ENCODE measurements at places on chromosomes 5 and 9. TPM values are rescaled to one million over a fixed set of nuclear protein-coding genes. Genes with fewer than 3 reads are reported as not detected.

Gene ADAMTSL1
- 0.40 TPM for total RNA-seq

Gene C5orf58
- not detected for total RNA-seq

Gene ABLIM3
- 6.5 TPM for total RNA-seq

Gene NME5
- total RNA-seq, result 4.6 TPM

Gene FOXE1
- total RNA-seq, result 0.26 TPM

Gene DRD1
- not detected for total RNA-seq

Gene INVS
- total RNA-seq, result 25.1 TPM

Gene FLT4
- total RNA-seq, result 6.0 TPM

Gene FAM151B
- 2.3 TPM for total RNA-seq

Gene KIF12
- not detected for total RNA-seq

Gene PCDHB9
- 0.40 TPM for total RNA-seq

Gene ADRA1B
- 0.17 TPM for total RNA-seq

Gene FOXI1
- total RNA-seq, result not detected

Gene PCDHB5
- total RNA-seq, result 0.07 TPM

Gene WDR38
- total RNA-seq, result not detected

Gene ZBED3
- 3.3 TPM for total RNA-seq

Gene STKLD1
- total RNA-seq, result not detected

Gene PITX1
- total RNA-seq, result 45.3 TPM

- DNase-seq, result no peak
Measured at GRCh38 chr9:35059438-35059837, 13.0 kb downstream of the VCP start.

GRCh38 chr9:14466429-14466818 lies 152.5 kb upstream of the NFIB start:
- DNase-seq, result no peak

DNA sequence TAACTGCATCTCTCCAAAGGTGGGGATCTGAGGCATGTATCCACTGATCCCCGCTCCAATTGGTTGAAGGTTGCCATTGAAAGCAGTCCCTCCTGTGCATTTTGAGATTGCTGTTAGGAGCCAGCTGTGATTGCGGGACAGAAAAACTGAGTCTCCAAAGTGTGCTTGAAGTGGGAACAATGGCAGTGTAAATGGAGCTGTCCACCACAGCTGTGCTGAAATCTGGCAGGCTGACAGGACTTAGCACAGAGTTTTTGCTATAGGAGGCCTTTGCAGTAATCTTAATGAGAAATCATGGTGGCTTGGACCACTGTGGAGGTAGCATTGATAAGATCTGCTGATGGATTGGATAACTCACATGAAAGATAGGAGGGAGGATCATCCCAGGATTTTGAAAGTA lies 3.3 kb downstream of the RNF20 start:
- peak; percentile 22 for DNase-seq

GRCh38 chr5:149268928-149269557 lies 2.6 kb upstream of the AFAP1L1 start:
- DNase-seq, result peak; percentile 66

- DNase-seq, result no peak
Measured at GRCh38 chr9:129868872-129869486, 33.7 kb downstream of the USP20 start.

DNA sequence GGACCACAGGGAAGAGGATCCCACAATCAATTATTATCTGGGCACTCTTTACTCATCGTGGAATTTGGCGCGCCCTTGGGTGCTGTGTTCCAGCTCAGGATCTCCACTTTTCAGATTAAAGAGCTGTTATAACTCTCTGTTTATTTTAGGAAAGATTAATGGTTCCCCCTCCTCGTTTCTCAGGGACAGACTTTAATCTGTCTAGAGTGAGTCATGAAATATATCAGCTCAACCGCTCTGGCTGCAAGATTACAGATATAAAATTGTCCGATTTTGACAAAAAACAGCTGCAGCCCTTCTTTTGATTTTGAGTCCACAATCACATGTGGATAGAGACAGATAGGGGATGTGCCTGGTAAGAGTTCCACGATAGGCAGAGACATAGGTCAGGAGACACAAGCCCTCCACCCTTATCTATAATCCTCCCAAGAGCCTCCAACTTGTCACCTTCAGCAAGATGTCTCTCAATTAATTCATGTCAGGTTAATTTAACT lies 77.6 kb upstream of the ANKRD55 start:
- DNase-seq, result no peak

DNA sequence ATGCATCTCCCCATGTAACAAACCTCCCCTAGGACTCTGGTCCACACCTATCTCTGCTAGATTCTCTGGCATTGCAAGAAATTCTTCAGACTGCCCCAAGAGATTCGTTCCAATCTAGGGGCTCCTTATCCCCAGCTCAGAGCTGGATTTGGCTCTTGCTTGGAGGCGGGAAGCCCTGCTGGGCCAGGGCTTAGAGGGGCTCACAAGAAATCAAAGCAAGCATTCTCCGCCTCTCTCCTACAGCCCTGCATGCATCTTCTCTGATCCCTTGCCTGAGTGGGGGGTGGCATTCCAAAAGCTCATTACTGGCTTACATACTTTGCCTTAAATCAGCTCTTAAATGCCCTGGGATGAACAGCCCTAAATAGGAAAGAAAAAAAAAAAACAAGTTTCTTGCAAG lies 75.8 kb downstream of the KCNIP1 start:
- DNase-seq, result no peak

DNA sequence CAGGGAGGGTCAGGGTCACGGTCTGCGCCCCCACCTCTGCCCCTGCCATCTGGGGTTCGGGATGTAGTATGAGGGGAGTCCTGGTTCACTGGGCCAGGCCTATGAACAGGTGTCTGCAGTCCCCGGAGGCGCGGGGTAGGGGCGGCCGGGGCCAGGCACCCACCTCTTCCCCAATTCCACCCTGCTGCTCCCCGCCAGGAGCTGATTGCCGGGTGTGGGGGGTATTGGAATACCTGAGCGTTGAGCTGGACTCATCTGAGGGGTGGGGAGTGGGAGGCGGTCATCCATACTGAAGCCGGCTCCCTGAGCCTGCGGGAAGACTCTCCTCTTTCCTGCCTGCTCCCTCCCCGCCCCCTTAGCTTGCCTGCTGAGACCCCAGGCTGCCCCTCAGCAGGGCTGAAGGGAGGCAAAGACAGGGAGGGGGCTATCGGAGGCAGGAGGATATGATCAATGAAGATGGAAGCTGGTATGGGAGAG lies 679 bp downstream of the SLC6A7 start:
- no peak for DNase-seq

GRCh38 chr9:116020801-116021200 lies 132.8 kb upstream of the PAPPA start:
- DNase-seq, result no peak

GRCh38 chr5:856531-857425 lies 6.0 kb upstream of the ZDHHC11 start:
- no peak for DNase-seq

- DNase-seq, result no peak
Measured at GRCh38 chr9:71587576-71588362, 180.5 kb downstream of the CEMIP2 start.

DNA sequence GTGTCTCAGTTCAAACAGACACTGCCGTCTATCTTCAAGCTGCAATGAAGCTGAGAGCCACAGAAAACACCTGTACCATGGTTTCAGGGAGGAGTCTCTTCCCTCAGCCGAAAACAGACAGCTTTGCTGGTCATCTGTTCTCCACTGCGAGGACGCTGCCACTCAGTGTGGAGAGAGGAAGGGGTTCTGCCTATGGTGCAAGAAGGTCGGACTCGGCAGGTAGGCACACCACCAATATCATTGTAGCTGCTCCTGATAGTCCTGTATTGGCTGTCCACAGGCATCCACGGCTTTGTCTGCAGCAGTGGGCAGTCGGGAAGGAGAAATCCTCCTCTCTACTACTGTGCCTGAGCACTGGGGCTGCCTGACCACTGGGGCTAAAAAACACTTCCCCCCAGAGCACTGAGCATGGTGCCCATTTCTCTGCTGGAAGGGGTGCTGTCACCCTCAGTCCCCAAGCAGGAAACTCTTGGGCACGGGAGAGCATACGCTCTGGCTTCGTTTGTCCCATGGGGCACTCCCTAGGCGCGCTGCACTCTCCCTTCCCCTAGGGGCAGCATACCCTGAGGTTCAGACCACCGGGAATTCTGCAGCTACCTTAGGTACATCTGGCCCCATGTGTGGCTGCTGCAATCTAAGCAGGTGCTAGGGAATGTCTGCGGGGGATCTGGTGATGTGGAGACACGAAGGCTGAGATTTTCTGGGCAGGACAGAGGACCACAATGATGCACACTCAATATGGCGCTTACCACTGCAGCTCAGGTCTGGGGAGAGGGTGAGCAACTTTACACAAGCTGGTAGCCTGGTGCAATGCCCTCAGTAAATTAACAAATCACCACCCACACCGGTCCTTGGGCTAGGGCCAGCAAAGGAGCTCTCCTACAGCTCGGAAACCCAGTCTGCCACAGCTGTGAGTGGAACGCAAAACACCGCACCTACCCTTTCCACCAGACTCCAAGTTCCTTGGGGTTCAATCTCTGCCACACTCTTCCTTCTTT lies 880.9 kb upstream of the SEMA6A start:
- no peak for DNase-seq

DNA sequence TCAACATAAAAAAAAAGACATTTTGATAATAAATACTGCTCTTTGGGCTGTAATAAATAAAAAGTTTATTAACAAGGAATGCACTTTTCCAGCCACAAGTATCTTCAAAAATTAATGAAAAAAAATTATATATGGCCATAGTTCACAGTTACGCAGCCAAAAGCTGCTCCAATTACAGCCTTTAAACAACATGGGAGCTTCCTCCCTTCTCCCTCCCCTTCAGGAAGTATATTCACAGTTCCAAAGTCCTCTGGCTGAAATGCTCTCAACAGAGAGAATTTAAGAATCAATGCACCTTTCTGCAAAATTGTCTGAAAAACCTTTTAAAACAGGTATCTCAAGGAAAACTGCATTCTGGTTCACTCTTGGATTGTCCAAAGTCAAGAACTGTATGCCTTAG lies 5.9 kb downstream of the PLK2 start:
- DNase-seq, result no peak

- no peak for DNase-seq
Measured at GRCh38 chr9:96460882-96461281, 10.9 kb downstream of the HABP4 start.

- DNase-seq, result no peak
Measured at GRCh38 chr5:6492934-6493333, 44.3 kb downstream of the UBE2QL1 start.

- DNase-seq, result no peak
Measured at GRCh38 chr5:173676375-173676774, 59.9 kb upstream of the BOD1 start.

DNA sequence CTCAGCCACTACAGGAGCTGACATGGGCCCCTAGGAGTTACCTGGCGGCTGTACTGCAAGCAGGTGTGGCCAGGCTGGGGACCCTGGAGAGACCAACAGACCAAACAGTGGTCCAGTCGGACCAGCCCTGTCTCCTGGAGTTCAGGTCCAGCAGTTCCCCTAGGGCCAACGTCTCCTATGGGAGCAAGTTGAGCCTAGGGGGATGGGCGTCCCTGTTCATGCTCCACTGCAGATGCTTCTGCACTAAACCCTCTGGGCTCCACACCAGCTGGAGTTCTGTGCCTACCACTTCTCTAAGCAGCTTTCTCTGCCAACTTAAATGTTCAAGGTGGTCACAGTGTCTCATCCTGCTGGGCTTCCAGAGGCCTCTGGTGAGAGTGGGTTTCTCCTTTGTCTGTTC lies 20.6 kb upstream of the OMD start:
- no peak for DNase-seq

- no peak for DNase-seq
Measured at GRCh38 chr5:130213607-130214006, 309.3 kb downstream of the CHSY3 start.

DNA sequence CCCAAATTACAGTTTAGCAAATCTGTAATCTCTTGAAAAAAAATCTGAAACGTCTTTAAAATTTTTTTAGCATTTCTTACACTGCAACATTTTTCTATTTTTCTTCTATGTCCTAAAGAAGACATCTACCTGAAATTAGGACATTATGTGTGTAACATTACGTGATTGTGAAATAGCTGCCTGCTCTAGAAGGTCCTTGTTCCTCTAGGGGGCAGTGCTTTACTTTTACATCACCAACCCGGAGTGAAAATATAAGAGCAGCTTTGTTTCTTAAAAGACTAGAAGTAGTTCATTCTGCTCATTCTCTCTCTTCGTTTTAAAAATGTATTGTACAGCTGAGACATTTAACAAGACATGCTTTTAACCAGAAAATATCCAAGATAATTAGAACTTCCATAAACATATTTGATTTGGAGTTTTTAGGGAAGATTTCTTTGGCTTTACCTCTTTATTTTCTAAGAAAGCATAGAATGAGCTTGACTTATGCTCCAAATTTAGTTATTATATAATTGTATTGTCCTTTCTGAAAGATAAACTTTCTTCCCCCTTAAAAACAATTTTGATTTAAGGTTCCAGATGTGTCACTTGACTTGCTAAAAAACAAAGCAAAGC lies 48.1 kb upstream of the RIOK2 start:
- DNase-seq, result peak; percentile 71

DNA sequence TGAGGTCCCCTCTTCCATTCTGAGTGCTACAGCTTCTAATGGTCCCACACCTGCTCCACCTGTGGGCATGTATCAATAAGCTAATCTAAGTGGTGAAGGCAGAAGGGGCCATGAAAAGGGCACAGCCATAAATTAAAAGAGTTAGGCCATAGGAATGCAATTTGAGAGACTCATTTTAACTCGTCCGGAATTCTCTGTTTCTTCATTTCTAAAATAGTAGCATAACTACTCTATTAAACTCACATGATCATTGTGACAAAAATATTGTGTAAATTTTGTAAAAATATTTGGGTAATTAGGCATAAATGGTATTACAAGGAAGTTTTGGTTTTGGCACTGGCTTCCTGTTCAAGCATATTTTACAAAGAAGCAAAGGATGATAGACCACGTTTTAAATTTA lies 103.1 kb upstream of the TXNDC8 start:
- DNase-seq, result no peak

DNA sequence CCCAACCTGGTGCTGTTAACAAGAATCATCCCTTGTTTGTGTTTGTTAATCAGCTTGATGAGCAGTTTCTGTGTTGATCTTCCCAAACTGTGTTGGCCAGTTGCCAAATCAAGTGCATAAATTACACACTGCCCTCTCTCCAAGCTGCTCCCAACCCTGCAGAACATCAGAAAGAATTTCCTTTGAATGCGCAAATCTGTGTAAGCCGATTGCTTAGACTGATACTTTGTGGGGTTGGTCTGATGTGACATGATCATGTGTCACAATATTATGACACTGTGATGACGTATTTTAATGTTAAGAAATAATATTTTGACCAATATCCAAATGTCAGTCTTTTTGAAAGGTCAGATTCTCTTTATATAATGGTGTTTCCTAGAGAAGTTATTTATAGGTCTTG lies 766.4 kb upstream of the WWC1 start:
- no peak for DNase-seq

- no peak for DNase-seq
Measured at GRCh38 chr5:144510845-144511579, 340.3 kb downstream of the KCTD16 start.

DNA sequence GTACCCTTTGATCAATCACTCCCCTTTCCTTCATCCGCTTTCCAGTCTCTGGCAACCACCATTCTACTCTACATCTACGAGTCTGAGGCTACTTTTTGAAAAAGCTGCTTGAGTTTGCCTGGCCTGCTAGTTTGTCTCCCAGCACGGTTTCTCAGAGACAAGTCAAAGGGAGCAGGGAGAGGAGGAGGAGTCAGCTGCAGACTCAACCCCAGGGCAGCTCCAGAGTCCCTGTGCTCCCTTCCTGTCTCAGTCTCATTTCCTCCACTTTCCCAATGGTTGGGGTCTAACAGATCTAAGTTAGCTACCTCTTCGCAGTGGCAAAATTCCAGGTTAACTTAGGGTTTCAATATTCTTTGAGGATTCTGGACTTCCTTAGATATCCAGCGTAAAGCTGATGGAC lies 80.0 kb upstream of the PCA3 start:
- no peak for DNase-seq
